ENCODE measurements at places on chromosomes 16 and 17.

DNA sequence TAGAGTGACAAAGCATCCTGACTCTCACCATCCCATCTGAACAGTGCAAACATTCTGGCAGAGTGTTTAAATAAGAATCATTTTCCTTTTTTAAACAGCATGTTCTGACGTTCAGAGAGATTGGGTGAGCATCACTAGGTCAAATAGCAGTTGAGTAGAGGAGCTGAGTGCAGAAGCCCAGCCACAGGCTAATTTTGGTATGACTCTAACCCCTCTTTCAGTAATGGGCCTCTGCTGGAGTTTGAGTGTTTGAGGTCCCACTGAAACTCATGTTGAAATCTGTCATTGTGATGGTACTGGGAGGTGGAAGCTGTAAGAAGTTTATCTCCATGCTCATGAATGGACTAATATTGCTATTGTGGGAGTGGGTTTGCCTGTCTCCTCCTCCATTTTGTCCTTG is 194.4 kb downstream of the SALL1 start:
- DNase-seq: no peak

DNA sequence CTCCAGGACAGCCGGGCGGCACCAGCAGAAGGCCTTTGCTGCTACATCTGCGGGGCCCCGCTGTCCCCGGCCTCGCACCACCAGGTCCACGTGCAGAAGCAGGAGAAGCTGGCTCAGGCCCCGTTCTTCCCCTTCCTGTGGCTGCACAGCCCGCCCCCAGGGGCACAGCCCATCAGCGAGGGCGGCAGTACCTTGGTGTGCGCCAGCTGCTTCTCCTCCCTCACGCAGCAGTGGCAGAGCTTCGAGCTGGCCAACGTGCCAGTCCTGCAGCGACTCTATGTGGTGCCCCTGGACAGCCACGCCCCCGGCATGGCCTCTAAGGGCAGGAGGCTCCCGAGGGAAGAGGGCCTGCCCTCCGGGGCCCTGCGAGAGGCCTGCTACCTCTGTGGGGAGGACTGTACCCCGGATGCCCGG is 58.3 kb upstream of the CIBAR2 start:
- DNase-seq: no peak

DNA sequence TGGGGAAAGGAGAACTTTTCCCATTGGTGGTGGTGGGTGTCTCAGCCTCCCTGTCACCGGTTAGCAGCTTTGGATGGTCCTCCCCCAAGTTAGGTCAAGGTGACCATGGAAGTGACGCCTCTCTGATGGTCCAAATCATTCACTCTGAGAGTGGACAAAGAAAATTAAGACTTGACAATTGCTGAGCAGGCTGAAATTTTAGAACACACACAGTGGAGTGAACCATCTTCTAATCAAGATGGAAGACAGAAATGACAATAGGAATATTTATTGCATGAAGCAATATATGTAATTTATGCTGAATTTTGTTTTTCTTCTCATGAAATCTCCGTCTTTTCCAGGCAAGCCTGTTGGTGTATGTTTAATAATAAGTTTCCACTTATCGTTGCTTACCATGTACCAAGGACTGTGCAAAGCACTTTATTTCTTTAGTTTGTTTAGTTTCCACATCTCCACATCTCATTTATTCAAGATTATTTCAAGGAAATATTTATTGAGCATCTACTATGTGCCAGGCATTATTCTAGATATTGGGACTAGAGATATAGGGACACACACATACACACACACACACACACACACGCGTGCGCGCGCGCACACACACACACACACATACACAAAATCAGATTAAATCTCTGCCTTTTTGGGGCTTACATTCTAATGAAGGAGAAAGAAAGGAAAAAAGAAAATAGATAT is 44.0 kb upstream of the TAC4 start:
- DNase-seq: no peak

DNA sequence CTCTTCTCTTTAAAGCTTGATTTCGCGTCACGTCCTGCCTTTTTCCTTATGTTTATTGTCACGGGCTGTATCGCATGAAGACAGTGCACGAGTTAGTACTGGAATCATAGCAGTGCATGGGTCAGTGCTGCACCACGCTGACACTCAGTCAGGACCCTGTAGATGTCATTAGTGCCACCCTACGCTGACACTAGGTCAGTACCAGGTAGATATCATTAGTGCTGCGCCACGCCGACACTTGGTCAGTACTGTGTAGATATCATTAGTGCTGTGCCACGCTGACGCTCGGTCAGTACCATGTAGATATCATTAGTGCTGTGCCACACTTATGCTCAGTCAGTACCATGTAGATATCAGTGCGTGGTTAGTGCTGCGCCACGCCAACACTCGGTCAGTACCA is 106.2 kb upstream of the ZNF469 start:
- no peak for DNase-seq

DNA sequence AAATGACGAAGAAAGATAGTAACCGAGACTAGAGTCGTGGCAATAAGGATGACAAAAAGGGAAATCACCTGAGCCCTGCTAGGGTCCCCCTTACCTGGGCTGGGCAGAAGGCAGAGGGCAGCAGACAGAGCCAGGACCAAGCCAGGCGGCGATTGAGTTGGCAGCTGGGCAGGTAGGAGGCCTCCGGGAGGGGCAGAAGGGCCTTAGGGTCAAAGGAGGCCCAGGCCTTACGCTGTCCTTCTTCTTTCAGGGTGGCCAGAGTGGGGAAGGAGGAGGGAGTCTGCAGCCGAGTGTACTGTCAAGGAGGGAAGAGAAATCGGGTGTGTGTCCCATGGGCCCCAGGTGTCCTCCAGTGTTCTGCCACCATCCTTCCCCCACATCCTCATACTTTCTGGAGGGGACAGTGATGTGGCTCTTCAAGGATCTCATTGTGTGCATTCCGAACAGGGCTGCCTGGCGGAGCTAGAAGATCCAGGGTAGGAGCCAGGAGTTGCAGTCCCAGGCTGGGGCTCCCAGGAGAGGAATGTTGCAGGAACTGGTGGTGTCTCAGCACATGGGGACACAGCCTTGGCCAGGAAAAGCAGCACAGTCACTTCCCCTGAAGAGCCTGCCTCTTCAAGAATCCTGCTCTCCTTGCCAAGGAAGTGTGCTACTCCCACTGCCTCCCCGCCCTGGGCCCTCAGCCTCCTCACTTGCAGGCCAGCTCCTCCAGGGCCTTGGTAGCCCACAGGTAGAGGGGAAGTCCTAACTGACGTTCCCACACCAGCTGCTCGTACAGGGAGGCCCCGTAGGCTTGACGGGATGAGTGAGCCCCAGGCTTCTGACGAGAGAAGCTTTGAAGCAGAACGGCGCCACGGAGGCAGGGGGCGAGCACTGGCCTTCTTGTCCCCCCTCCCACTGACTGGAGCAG is 13.2 kb downstream of the CTC1 start:
- no peak for DNase-seq

- no peak for DNase-seq
These were observed 15.8 kb downstream of the CACNG5 start for GRCh38 chr17:66850692-66851091.

- DNase-seq: no peak
These were observed 2093.4 kb downstream of the TP53TG3F start for GRCh38 chr16:35552763-35553162.

- DNase-seq: no peak
These were observed 9.1 kb downstream of the TSC2 start for GRCh38 chr16:2056681-2057407.

DNA sequence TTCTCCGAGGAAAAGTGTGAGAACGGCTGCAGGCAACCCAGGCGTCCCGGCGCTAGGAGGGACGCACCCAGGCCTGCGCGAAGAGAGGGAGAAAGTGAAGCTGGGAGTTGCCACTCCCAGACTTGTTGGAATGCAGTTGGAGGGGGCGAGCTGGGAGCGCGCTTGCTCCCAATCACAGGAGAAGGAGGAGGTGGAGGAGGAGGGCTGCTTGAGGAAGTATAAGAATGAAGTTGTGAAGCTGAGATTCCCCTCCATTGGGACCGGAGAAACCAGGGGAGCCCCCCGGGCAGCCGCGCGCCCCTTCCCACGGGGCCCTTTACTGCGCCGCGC is at the start of gene ERBB2:
Gene ERBB2 (plus strand): TSS at position 247 of the 330 bp plus-strand sequence. CDS start 175 bp downstream, outside the sequence.
- no peak for DNase-seq

DNA sequence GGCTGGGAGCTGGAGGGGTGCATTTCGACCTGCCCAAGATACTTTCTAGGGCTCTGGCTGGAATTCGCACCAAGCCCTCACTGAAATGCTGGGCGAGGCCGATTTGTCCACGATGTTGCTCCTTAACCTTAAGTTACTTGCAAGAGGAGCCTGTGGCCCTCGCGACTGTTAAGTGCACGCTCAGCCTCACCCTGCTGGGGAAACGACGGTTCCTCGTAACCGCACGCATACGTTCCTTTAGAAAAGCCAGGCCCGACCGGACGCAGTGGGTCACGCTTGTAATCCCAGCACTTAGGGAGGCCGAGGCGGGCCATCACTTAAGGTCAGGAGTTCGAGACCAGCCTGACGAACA is 607 bp upstream of the NCOR1 start:
- DNase-seq: no peak

GRCh38 chr17:68197091-68197996 is 50.5 kb upstream of the AMZ2 start:
- no peak for DNase-seq

DNA sequence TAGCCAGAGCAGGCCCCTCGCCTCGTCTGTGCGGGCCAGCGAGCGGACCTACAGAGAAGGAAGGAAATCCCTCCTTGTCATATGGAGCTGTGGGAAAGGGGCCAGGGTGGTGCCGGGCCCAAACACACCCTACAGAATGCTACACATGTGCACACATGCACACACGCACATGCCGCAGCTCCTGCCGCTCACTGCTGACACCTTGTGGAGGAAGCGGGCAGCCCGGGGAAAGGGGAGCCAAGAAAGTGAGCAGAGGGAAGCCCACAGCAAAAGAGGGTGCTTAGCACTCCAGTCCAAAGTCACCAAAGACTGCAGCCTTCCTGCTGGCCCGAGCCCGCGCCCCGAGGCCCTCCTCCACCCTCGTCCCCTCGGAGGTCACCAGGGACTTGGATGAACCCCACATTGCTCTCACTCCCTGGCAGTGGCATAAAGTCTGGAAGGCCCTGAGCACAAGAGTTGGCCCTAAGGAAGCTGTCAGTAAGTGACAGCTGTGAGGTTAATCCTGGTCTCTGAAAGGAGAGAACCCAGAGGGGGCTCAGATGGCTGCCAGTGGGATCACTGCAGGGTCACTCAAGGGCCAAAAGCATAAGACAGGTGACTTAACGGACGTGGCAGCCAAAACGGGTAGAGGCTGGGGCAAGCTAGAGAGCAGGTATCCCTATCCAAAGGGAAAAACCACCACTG is 68.2 kb downstream of the MYO18A start:
- DNase-seq: peak; percentile 28

DNA sequence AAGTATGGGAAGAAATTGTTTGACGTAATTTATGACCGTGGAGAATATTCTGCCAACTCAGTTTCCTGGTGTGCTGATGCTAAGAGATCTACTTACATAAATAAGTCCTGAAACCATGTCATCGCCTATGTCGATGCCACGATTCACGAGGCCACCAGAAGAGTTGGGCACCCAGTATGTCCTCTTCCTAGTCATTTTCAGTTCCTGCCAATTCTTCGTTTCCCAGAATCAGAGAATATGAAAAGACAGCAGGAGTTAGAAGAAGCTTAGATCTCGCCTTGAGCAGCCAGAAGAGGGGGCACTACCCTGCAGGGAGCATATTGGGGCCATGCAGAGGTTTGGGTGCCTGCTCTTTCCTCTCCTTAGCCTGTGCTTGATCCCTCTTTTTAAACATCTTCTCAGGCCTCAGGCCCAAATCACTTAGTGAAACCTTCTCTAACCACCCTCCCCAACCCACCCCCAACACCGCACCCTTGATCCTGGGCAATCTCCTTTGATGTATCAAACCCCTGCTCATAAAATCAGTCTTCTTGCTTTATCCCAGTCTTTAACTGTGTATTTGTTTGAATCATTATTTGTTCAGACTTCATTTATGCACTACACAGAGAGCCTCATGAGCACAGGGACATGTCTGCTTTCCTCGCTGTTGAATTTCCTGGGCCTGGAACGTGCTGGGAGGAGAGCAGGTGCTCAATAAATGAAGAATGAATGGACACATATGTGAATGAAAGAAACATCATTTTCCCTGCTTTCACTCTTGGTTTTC is 12.2 kb upstream of the LONP2 start:
- no peak for DNase-seq

DNA sequence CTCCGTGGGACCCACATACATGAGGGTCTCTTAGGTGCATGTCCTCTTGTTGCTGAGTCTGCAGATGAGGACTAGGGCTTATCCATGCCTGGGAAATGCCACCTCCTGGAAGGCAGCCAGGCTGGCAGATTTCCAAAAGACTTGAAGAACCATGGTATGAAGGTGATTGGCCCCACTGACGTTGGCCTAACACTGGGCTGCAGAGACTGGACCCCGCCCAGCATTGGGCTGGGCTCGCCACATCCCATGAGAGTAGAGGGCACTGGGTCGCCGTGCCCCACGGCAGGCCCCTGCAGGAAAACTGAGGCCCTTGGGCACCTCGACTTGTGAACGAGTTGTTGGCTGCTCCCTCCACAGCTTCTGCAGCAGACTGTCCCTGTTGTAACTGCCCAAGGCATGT is 38.2 kb upstream of the IL21R start:
- no peak for DNase-seq

- no peak for DNase-seq
These were observed 190.3 kb downstream of the ZNF423 start for GRCh38 chr16:49665482-49666230.

GRCh38 chr17:49759203-49759602 is 4.7 kb downstream of the FAM117A start:
- DNase-seq: no peak

DNA sequence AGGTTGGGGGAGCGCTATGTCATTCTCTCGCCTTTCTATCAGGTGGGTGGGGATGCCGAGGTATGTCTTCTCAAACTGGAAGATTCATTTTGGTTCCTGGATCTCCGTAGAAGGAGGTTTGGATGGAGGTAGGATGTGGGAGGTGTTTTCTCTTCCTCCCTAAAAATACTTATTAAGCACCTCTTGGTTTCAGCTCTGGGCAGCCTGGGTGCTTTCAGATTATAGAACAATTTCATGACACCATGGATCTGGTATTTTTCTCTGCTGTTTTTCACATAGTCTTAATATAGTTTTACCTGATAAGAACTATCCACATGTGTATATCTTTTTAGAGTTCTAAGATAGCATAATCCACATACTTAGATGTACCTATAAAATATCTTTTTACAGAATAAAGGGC is 92.9 kb downstream of the YPEL2 start:
- DNase-seq: no peak

DNA sequence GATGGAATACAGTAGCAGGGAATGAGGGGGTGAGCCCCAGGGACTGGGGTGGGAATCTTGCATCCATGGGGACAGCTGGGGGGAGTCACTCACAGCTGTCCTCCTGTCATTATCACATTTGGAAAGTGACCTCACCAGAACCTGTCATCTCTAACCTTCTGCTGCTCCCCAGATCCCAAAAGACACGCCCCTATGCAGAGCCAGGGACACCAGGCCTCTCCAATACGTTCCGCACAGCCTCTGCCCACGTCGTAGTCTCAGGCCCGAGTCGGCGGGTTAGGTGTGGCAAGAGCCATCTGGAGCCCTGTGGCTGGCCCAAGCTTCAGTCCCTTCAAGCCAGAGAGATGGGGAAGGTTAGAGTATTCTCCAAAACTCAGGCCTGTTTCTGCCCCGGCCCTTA is 214.3 kb downstream of the ENGASE start:
- DNase-seq: no peak

All from stimulated activated CD8-positive, alpha-beta memory T cell treated with anti-CD3 and anti-CD28 coated beads, Interleukin-2, amount 100 ng/mL, for 1 hour (primary cell).